Muscle of arm (tissue), 14 donors: ENCODE measurements at places on chromosomes 7 and 10.

GRCh38 chr10:30396293-30396692 lies 37.7 kb upstream of the MAP3K8 start:
- DNase-seq: no peak

DNA sequence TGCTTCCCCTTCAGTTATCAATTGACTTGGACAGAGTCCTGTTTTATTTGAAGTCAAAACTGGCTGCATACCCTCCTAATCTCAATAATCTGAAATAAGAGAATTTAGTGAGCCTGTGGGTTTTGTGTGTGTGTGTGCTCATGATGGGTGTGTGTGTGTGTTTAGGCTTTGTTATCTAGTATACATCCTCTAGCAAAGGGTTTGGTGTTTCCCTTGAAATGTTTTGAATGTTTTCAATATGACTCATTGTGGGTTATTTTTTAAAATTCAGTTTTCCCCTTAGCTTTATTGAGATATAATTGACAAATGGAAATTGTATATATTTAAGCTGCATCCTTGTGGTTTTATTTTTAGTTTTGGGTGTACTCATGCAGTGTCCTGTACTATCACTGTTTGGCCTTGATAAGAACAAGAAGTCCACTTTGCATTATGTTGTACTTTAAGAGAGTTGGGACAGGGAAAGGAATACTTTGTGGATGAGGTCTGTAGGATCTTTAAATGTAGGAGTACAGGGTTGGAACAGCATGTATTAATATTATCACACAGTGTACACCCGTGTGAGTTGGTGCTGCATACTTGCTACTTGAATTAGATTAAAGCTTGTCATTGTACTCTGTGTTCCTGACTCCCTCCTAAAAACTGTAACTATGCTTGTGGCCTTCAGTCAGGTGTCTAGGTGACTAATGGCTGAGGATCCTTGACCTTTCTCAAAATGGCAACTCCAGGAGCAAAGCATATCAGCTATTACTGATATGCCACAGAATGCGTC lies 58.3 kb downstream of the VCL start:
- DNase-seq: no peak

GRCh38 chr7:97373736-97374135 lies 256.2 kb downstream of the SDHAF3 start:
- DNase-seq: no peak

DNA sequence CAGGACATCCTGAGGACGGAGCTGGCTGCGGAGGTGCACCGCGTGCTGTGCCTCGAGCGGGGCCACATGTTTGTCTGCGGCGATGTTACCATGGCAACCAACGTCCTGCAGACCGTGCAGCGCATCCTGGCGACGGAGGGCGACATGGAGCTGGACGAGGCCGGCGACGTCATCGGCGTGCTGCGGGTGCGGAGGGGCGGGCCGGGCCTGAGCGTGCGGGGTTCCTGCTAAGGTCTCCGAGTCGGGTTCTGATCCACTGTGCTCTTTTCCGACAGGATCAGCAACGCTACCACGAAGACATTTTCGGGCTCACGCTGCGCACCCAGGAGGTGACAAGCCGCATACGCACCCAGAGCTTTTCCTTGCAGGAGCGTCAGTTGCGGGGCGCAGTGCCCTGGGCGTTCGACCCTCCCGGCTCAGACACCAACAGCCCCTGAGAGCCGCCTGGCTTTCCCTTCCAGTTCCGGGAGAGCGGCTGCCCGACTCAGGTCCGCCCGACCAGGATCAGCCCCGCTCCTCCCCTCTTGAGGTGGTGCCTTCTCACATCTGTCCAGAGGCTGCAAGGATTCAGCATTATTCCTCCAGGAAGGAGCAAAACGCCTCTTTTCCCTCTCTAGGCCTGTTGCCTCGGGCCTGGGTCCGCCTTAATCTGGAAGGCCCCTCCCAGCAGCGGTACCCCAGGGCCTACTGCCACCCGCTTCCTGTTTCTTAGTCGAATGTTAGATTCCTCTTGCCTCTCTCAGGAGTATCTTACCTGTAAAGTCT lies 10.4 kb downstream of the ATG9B start:
- peak; percentile 77 for DNase-seq

DNA sequence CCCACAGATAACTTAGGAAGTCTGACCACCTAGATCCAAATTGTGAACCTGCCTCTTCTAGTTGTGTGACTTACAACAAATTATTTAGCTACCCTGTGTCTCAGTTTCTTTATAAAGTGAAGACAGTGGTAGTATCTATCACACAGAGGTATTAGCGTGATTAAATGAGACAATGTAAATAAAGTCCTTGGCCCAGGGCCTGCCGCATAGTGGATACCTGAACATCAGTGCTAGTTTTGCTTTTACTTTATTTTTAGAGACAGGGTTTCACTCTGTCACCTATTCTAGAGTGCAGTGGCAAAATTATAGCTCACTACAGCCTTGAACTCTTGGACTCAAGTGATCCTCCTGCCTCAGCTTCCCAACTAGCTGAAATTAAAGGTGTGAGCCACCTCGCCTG lies 177.1 kb downstream of the CDK14 start:
- no peak for DNase-seq

GRCh38 chr10:77944519-77944918 lies 18.0 kb upstream of the DLG5 start:
- no peak for DNase-seq

DNA sequence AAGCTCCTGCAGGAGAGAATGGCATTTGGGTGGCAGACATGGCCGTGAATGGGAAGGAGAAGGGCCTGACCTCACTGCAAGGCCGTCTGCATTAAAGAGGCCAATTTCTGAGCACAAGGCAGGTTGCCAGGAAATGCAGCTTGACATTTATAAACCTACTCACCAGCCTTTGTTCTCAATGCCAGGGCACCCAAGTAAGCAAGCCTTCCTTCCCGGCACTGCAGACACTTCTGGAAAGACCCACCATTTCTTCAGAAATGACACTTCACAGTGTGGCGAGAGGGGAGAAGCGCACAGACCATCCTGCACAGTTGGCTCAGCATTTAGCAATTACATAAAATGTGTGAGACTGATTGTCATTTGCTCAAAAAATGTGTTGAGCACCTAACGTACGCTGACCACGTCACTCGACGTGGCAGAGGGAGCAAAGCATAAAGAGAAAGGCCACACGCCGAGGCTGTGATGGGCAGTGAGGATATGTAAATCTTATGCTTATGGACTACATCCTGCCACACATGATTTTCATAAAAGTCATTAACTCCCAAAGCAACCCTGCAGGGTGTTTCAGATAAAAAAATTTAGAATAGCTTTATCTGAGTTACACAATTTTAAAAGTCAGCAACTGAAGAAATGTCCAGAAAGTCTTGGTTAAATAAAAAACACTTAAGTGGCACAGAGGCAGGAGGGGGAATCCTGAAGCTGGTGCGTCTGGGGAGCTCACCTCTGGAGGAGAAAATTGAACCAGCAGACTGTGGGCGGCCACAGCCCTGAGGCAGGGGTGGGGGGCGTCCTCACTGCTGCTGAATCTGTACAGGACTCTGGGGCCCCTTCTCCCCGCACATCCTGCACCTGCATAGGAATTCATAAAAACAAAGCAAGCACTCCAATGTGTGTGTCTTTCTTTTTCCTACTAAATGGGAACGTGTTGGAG lies 543.8 kb downstream of the PTPRN2 start:
- DNase-seq: no peak

DNA sequence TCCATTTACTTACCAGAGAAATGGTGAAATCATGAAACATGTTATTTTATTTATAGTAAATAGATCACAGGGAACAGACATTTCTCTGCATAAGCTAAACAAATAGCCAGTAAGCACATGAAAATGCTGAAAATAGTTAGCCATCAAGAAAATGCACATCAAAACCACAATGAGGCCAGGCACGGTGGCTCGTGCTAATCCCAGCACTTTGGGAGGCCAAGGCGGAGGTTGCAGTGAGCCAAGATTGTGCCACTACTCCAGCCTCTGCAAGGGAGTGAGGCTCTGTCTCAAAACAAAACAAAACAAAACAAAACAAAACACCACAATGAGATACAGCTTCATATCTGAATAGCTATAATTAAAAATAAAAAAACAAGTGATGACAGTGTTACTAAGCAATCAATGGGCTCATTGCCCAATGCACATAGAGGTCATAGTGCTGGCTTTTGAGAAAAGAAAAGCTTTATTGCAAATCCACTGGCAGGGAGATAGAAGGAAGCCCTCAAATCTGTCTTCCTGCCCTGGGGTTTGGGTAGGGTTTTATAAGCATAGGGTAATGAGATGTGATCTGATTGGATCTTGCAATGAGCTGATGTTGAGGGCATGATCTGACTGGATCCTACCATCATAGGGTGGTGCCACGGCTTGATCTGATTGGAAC lies 16.2 kb downstream of the CSTF2T start:
- DNase-seq: no peak

- DNase-seq: peak; percentile 59
These were observed 24.6 kb upstream of the EIF4H start for GRCh38 chr7:74149603-74150002.

DNA sequence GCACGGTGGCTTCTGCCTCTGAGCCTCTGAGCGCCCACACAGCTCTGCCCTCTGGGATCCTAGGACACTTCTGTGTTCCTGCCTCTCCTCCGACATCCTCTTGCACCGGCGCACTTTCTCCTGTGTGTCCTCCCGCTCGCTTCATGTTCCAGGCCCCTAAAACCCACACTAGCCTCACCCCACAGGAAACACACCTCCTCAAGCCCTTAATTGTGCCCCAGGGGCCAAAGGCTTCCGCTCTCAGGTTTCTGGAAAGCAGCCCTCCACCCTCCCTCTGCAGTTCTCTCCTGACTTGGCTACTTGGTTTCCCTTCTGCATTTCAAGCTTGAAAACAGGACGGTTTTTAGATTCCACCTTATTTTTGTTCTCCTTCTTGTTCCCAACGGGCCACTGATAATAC lies 7.3 kb downstream of the GFRA1 start:
- DNase-seq: no peak

GRCh38 chr7:132575419-132575981 lies 770 bp downstream of the PLXNA4 start:
- peak; percentile 44 for DNase-seq

DNA sequence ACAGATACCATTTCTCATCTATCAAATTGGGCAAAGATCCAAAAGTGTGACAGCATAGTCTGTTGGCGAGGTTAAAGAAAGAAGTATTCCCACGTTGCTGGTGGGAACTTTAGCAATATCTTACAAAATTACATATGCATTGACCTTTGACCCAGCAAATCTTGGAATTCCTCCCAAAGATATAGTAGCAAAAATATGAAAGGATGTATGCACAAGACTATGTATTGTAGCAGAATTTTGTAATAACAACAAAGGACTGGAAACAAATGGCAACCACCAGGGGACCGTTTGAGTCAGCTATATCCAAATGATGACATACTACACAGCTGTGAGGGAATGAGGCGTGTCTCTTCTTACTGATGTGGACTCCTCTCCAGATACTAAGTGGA lies 50.2 kb downstream of the KCNH2 start:
- DNase-seq: peak; percentile 76

- DNase-seq: no peak
These were observed 117.2 kb downstream of the PIP4K2A start for GRCh38 chr10:22597138-22597537.

- peak; percentile 21 for DNase-seq
These were observed 1.3 kb downstream of the EGR2 start for GRCh38 chr10:62814756-62815380.

DNA sequence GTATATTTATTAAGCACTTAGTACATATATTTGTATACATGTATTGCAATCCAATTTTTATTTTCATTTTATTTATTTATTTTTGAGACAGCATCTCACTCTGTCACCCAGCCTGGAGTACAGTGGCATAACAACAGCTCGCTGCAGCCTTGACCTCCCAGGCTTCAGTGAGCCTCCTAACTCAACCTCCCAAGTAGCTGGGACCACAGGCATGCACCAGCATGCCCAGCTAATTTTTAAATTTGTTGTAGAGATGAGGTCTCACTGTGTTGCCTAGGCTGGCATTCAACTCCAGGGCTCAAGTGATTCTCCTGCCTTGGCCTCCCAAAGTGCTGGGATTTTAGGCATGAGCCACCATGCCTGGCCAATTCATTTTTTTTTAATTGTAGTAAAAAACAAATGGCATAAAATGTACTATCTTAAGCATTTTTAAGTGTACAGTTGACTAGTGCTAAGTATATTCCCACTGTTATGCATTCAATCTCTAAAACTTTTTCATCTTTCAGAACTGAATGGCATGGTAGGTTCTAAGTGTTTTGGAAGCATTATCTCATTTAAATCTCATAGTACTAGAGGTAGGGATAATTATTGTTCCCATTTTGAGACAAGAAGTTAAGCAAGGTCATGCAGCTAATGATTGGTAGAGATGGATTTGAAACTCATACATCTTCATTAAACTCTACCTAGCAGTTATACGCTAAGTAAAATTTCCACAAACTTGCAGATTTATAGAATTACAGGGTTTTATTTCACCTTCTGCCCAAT lies 264.0 kb upstream of the NFE2L3 start:
- no peak for DNase-seq

GRCh38 chr7:159126311-159127260 lies 18.1 kb downstream of the VIPR2 start:
- DNase-seq: no peak

DNA sequence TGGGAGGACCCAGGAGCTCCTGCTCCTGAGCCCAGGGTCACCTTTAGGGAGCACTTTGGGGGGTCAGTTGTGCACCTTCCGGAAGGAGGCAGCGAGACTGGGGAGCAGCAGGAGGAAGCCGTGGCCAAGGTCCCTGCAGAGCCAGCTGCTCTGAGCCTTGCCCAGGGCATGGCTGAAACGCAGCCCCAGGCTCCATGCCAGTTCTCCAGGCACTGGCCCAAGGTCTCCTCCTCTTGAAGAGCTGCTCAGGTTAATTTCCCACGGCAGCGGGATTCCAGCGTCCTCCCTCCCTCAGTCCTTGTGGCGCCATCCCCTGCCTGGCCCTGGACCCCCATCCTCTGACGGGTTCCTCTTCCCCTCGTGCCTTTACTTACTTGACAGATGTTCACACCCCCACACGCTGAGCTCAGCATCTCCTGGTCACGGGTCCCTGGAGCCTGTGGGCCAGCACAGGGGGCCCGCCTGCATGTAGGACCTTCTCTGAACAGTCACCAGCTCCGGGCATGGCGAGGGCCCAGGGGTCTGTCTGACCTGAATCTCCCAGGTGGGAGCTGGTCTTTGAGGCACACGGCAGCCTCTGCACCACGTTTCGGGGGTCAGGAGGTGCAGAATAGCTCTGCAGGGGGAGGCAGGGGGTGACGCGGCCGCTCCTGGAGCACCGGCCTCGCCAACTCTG lies 16.7 kb upstream of the CFAP46 start:
- no peak for DNase-seq

DNA sequence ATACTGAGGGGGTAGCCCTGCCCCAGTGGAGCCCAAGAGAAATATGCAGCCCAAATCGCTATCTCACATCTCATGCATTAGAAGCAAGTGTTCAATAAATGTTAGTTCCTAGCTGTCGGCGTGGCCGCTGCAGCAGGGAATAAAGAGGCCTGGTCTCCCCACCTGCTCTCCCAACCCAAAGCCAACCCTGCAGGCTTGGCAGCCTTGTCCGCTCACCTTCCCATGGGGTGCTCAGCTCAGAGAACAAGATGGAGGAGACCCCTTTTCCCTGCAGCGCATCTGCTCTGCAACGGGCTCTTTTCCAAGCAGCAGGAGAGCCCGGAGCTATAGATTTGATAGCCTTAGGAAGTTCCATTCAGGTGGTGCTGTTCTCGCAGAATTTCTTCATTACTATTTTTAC lies 12.0 kb upstream of the DOCK1 start:
- DNase-seq: no peak

- DNase-seq: no peak
These were observed 92.6 kb downstream of the DGKI start for GRCh38 chr7:137753948-137754851.

GRCh38 chr7:134343796-134344195 lies 27.1 kb upstream of the SLC35B4 start:
- no peak for DNase-seq

GRCh38 chr10:51617576-51618235 lies 81.7 kb downstream of the CSTF2T start:
- peak; percentile 32 for DNase-seq

GRCh38 chr10:128219295-128219694 lies 93.1 kb upstream of the MKI67 start:
- DNase-seq: no peak
